ENCODE measurements at places on chromosomes 5 and 9.

DNA sequence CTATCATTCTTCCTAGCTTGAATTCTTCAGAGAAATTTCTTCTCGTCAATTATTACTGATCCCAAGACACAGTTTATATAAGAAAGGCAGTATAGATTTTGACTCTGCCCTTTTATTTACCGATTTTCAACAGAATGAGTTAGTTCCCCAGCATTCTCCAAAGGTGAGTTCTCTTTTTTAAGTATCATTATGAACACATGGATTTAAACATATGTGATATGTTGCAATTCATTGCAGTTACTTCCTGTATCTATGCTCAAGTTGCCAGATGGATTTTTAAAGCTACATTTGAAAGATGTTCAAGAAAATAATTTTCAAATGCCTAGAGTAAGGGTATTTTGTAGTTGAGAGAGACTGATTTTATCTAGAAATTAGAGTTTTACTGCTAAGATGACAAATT lies 8.4 kb downstream of the WDR41 start:
- no peak for DNase-seq

DNA sequence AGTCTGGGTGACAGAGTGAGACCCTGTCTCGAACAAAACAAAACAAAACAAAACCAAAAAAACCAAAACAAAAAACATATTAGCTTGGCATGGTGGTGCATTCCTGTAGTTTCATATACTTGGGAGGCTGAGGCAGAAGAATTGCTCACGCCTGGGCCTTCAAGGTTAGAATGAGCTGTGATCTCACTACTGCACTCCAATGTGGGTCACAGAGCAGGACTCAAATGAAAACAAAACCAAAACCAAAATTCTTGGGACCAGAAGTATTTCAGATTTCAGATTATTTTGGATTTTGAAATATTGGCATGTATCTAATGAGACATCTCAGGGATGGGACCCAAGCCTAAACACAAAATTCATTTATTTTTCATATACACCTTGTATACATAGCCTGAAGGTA lies 80.2 kb downstream of the TMC1 start:
- DNase-seq, result no peak

DNA sequence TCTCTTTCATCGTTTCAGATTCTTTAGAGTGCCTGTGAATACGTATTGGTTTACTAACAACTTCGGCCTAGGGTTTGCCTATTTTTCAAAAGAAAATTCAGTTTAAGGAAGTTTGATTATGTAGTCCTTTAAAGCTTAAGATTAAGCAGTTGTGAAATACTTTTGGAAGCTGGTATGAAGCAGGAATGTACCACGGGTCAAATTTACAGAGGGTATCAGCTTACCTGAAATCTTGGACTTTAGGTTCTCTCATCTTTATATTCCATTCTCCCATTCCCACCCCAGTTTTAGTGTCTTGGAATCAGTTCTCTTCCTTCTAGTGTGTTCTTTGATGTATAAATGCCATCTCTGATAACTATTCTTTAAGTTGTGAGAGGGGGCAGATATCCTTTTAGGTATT lies 53.2 kb downstream of the IQGAP2 start:
- no peak for DNase-seq

DNA sequence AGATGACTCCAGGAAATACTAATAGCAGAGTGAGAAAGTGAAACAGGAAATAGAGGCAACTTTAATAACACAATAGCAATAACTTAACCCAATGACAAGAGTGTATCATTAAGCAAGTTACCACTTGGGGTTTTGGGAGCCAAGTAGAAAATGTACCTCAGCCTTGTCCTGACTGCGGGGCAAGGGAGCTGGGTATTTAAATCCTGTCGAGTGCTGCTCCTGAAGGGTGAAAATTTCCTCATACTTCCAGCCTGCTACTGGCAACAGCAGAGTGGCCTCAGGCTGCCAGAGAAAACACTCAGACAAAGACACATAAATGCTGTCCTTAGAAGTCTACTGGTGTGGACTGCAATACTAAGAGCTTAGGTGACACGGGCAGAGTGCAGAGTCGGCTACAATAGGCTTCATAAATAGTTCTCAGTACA lies 112.5 kb upstream of the EMB start:
- no peak for DNase-seq

DNA sequence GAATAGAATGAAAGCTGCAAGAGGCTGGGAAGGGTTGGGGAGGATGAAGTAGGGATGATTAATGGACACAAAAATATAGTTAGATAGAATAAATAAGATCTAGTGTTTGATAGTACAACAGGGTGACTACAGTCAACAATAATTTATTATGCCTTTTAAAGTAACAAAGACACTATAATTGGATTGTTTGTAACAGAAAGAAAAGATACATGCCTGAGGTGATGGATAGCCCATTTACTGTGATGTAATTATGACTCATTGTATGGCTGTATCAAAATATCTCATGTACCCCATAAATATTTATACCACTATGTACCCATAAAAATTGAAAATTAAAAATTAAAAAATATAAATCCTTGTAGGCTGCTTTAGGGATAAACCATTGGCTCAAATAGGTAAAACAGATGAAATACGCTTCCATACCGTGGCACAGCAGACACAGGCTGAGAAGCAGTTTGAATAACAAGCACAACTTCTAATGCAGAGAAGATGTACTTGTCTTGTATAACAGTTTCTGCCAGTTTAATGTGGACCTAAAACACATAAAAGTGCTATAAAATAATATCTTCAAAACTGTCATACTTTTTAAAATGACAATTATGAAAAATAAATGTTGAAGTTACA lies 34.9 kb downstream of the APBA1 start:
- DNase-seq, result no peak

DNA sequence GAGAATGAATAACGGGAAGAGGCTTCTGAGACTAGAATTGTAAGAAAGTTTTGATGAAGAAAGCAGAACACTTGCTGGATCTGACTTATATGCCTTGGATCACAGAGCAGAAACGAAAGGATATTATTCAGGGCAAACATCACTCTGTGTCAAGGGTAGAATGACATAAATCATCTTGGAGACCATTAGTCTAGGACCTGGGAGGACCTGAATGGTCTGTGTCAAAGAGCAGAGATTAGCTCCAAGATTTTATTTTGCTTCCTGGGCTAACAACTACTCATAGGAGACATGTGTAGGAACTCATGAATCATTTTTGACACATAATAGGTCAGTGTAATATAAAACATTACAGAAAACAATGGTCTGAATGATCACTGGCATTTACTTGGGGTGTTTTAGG lies 417.9 kb downstream of the SLCO4C1 start:
- no peak for DNase-seq

- DNase-seq, result no peak
Measured at GRCh38 chr5:143350341-143350740, 53.1 kb downstream of the NR3C1 start.

GRCh38 chr5:159971038-159971437 lies 37.9 kb upstream of the TTC1 start:
- no peak for DNase-seq

- DNase-seq, result no peak
Measured at GRCh38 chr5:17021602-17021932, 85.5 kb upstream of the MYO10 start.

GRCh38 chr9:128068386-128069205 lies 564 bp downstream of the SLC25A25 start:
- DNase-seq, result no peak

GRCh38 chr5:16732356-16732755 lies 115.6 kb upstream of the RETREG1 start:
- no peak for DNase-seq

DNA sequence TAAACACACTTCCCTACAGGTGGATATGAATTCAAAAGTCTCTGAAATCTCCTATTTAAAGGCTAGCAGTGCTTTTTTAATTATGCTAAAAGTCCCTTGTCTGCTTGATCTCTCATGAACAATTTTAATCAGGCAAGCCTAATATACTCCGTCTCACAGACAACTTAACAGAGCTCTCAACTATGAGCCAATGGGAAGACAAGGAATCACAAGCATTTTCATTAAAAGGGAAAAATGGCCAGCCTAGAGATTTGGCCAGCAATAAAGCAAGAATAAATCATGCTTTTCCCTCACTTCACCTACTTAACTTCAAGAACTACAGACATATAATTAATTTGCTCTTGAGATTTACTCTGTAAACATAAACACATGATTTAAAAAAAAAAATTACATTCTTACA lies 78.0 kb downstream of the RFX3 start:
- no peak for DNase-seq

DNA sequence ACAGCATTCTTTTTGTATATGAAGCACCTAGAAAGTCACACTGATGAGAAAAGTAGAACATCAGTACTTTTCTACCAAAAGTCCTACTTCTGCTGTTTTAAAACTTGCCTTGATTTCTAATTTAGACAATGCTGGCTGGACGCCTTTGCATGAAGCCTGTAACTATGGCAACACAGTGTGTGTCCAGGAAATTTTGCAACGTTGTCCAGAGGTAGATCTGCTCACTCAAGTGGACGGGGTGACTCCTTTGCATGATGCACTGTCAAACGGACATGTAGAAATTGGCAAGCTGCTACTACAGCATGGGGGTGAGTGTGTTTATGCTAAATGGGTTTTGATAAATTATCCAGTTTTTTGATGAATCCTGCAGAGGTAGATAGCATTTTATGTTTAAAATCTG lies 73.5 kb downstream of the SLF1 start:
- no peak for DNase-seq

GRCh38 chr5:138755084-138755748 lies 2.0 kb downstream of the CTNNA1 start:
- no peak for DNase-seq

DNA sequence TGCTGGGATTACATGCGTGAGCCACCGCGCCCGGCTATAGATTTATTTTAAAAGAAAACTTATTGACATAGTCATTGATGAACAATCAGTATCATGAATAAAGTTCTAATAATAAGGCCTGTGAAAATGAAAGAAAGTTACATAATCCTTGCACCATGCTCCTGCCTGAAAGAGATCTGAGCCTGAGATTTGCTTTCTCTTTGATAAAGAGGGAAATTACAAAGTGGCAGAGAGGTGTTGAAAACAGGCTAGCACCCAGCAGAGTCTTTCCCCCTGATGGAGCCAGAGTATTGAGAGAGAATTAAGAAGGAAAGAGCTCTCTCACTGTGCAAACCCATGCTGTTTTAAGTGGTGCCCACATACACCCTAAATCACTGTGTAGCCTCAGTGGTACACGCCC lies 37.2 kb downstream of the SLC6A7 start:
- DNase-seq, result no peak

GRCh38 chr5:132256086-132256782 lies 1.3 kb upstream of the PDLIM4 start:
- DNase-seq, result no peak

GRCh38 chr5:108093186-108093585 lies 288.7 kb downstream of the FBXL17 start:
- no peak for DNase-seq

GRCh38 chr9:85662573-85662972 lies 79.2 kb downstream of the AGTPBP1 start:
- DNase-seq, result no peak

- DNase-seq, result no peak
Measured at GRCh38 chr9:124345063-124345462, 70.2 kb downstream of the PSMB7 start.

- no peak for DNase-seq
Measured at GRCh38 chr5:169880012-169880663, 100.2 kb downstream of the INSYN2B start.

GRCh38 chr9:28624771-28625170 lies 1051.5 kb upstream of the C9orf72 start:
- no peak for DNase-seq

DNA sequence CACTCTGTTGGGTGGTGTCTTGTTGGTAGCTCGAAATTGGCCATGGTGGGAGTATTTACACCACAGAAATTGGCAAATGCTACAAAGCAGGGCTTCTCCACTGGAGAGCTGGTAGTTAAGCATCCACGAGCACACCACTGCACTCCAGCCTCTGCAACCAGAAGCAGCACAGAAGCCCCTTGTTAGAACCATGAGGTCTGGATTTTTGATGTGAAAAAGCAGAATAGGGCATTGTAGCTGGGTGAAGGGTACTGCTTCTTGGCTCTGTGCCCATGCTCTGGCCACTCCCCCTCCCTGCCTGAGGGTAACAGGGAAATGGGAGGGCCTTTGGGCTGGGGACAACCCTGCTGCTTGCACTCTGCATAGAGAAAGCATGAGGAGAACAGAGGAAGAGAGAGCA lies 81.2 kb upstream of the UBTD2 start:
- no peak for DNase-seq

DNA sequence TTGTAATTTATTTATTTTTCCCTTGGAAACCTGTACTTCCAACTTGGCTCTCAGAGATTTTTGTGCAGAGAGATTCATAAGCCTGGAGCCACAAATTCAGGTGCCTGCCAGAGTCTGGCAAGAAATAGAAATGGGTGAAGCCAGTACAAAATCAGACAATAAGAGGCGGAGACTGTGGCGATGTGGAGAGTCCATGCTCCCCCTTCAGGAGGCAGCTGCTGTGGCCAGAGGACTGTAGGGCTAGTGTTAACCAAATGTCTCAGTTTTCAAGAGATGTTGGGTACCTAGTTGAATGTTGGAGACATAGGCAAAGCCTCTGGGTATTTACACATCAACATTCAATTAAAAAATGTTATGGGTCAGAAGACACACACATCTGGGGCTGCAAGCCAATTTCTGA lies 208.6 kb downstream of the PSAT1 start:
- no peak for DNase-seq

DNA sequence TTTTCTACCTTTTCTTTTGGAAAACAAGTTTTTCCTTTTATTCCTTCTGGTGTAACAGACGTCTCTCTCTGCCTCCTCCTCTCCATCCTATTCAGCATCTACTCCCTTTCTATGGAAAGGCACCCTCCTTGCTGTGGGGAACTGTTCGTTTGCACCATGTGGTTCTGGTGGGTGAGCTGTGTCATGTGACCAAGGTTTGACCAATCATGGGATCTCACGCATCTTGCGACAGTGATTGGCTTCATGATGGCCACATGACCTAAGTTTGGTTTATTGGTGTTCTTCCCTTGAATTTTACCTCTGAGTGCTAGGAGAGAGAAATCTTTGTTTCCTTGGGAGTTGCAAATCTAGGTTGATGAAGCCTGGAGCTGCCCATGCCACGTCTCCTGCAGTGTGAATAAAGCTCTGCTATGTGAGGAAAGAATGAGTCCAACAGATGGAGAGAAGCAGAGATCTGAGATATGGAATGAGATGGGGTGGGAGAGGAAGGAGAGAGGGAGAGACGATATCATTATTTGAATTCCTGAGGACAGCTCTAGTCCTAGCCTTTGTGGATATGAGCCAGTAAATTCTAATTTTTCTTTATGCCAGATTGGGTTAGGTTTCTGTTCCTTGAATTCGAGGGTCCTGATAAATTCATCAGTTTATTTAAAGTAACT lies 178.8 kb upstream of the IL12B start:
- no peak for DNase-seq

GRCh38 chr5:159402856-159403255 lies 72.6 kb upstream of the IL12B start:
- no peak for DNase-seq

GRCh38 chr5:73786043-73786831 lies 160.2 kb downstream of the ARHGEF28 start:
- no peak for DNase-seq

- no peak for DNase-seq
Measured at GRCh38 chr5:94793816-94794198, 175.3 kb downstream of the SLF1 start.

DNA sequence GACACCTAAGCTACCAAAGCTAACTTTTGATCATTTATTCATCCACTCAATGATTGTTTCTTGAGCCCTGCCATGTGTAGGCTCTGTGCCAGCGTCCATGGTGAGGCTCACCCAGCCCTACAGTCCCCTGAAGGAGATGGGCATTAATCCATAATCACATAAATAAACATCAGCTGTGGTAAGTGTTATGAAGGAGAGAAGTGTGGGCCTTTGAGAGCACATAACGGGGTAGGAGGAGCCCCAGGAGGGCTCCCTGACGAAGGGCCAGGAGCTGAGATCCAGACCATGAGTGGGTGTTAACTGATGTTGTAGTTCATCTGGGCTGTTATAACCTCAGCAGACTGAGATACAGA lies 53.9 kb upstream of the AFAP1L1 start:
- DNase-seq, result no peak

Measured in stimulated activated CD8-positive, alpha-beta memory T cell treated with anti-CD3 and anti-CD28 coated beads, Interleukin-7, amount 100 ng/mL, for 1 hour (primary cell).